ENCODE measurements at places on chromosomes 11 and 22. TPM values are rescaled to one million over a fixed set of nuclear protein-coding genes. Genes with fewer than 3 reads are reported as not detected.

Gene SERPING1
- total RNA-seq = not detected

- no peak overlapping the region for H3K4me3 ChIP-seq
- H3K4me1 ChIP-seq = no peaks in the 10 kb centered on the region
- no peaks in the 10 kb centered on the region for H3K27me3 ChIP-seq
- no peaks in the 10 kb centered on the region for H3K36me3 ChIP-seq
These were observed 1241.6 kb downstream of the TBC1D22A start for GRCh38 chr22:48004038-48004437.

Gene ARHGAP20
- total RNA-seq = 0.17 TPM

DNA sequence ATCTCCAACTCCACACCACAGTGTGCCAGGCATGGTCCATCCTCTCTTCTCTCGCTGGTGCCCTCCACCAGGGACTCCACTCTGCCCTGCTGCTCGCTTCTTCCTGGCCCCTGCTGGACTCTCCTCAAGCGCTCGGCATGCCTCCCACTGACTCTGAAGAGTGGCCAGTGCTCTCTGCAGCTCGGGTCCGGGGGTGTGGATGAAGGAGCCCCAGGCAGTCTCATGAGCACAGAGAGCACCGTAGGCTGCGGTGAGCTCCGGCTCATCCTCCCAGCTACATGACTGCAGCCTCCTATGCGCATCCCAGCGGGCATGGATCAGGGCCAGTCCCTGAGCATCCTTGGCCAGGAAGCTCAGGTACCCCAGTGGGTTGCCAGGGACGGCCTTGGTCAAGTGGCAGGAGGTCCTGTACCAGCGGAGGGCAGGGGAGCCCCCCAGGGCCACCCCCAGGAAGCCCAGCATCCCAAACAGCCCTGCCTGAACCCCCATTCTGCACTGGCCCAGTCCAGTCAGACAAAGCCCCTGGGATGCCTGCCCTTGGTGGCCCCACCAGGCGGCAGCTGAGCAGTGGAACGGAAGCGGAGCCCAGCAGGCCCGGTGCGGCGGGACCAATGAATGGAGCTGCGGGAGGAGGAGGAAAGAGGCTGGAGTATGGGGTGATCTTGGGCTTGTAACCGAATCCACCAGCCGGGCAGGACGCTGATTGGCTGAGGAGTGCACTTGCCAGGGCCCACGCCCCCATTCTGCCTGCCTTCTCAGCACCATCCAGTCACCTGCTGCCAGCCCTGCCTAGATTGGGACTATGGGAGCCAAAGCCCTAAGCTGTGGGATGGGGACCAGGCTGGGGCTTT lies at the start of gene PLA2G3:
Gene PLA2G3 (minus strand): TSS at position 643 of the 851 bp plus-strand sequence. CDS start 154 bp downstream, at position 489.
- H3K4me1 ChIP-seq = no peaks in the 10 kb centered on the region
- H3K4me3 ChIP-seq = no peak within 1 kb of the TSS
- H3K27me3 ChIP-seq = no peaks in the 10 kb centered on the region
- no peak within 1 kb of the TSS for H3K27ac ChIP-seq
- H3K36me3 ChIP-seq = no peaks in the 10 kb centered on the region
- DNase-seq = no peak

Gene RABL2B
- 76.1 TPM for total RNA-seq

GRCh38 chr22:29216873-29217666 lies 11.4 kb downstream of the EMID1 start:
- DNase-seq = no peak
- no peaks in the 10 kb centered on the region for H3K36me3 ChIP-seq
- H3K4me3 ChIP-seq = no peak overlapping the region
- no peaks in the 10 kb centered on the region for H3K4me1 ChIP-seq

DNA sequence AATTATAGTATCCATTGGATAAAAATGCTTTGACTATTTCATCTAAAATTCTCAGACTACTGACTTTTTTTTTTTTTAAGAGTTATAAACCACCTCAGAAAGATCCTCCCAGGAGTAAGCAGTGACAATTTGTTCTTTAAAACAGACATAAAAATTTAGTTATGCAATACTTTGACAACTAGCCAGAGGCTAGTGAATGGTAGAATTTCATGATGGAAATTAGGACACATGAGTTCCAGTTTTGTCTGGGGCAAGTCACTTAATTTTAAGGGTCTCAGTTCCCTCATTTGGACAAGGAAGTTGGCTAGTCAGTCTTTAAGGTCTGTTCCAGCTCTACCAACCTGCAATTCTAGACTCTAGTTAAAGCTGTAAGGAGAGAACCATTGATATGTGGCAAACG lies 2.9 kb downstream of the IL18 start:
- no peak overlapping the region for H3K4me3 ChIP-seq
- DNase-seq = no peak
- H3K27me3 ChIP-seq = no peaks in the 10 kb centered on the region
- no peaks in the 10 kb centered on the region for H3K36me3 ChIP-seq

DNA sequence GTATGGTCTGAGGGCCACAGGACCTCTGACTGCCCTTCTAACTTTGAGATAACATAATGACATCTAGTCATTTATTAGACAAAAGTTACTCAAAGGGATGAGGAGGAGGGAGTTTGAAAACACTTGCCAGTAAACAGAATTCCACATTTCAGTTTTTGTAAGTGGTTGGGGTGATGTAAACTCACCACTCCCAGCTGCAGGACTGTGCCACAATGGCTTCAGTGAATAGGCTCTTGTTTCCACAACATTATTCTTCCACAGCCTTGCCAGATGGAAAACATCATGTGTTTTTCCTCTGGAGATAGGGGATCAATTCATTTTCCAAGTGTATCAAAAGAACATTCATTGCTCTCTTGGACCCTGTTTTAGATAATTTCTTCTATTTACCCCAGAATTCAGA lies 147.2 kb upstream of the BDNF start:
- H3K36me3 ChIP-seq = no peaks in the 10 kb centered on the region
- no peak for DNase-seq
- H3K4me1 ChIP-seq = no peaks in the 10 kb centered on the region
- H3K27me3 ChIP-seq = no peaks in the 10 kb centered on the region
- no peak overlapping the region for H3K4me3 ChIP-seq
- H3K27ac ChIP-seq = no peak overlapping the region

GRCh38 chr22:50276143-50276542 lies 6.0 kb upstream of the MAPK11 start:
- no peak overlapping the region for H3K27ac ChIP-seq
- no peaks in the 10 kb centered on the region for H3K36me3 ChIP-seq
- H3K4me3 ChIP-seq = no peak overlapping the region
- DNase-seq = no peak
- H3K27me3 ChIP-seq = no peaks in the 10 kb centered on the region

DNA sequence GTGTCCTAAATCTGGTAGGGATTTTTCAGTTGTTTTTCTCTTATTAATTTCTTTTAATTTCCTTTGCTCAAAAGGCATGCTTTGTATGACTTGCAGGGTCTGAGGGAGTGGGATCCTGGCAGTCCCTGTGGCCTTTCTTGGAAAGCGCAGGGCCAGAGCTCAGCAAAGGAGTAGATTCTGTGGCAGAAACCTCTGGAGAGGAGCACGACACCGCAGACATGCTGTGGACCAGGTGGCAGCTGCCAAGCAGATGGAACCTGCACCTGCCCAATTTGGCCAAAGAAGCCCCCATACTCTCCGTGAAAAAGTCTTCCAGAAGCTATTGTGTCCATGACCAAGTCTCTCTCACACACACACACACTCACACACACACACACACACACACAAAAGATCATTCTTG lies 78.9 kb upstream of the FGF3 start:
- H3K27me3 ChIP-seq = no peaks in the 10 kb centered on the region
- H3K36me3 ChIP-seq = no peaks in the 10 kb centered on the region
- H3K27ac ChIP-seq = no peak overlapping the region
- no peaks in the 10 kb centered on the region for H3K4me1 ChIP-seq

GRCh38 chr11:134751766-134752165 lies 339.7 kb upstream of the B3GAT1 start:
- no peaks in the 10 kb centered on the region for H3K27me3 ChIP-seq
- no peaks in the 10 kb centered on the region for H3K36me3 ChIP-seq
- no peak overlapping the region for H3K27ac ChIP-seq

- no peaks in the 10 kb centered on the region for H3K4me1 ChIP-seq
- no peak overlapping the region for H3K4me3 ChIP-seq
- no peak for DNase-seq
- no peaks in the 10 kb centered on the region for H3K27me3 ChIP-seq
- H3K36me3 ChIP-seq = no peaks in the 10 kb centered on the region
These were observed 8.1 kb downstream of the OR6M1 start for GRCh38 chr11:123798079-123798478.

DNA sequence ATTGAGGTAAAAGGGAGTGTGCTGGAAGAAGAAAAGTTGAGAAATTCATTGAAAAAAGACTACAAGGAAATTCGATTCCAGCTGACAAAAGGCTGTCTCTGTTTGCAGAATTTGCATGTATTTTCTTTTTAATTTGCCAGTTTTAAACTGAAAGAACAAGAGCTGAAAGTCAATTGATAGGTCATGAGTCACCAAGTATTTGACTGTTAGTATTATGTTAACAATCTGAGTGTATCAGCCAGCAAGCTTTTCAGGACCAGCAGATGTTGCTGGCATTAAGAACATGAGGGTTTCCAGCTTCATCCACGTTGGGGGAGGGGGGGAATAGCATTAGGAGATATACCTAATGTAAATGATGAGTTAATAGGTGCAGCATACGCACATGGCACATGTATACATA lies 726.7 kb downstream of the METTL15 start:
- H3K27ac ChIP-seq = no peak overlapping the region
- no peak overlapping the region for H3K4me3 ChIP-seq
- no peaks in the 10 kb centered on the region for H3K4me1 ChIP-seq
- H3K36me3 ChIP-seq = no peaks in the 10 kb centered on the region
- H3K27me3 ChIP-seq = no peaks in the 10 kb centered on the region
- DNase-seq = no peak

DNA sequence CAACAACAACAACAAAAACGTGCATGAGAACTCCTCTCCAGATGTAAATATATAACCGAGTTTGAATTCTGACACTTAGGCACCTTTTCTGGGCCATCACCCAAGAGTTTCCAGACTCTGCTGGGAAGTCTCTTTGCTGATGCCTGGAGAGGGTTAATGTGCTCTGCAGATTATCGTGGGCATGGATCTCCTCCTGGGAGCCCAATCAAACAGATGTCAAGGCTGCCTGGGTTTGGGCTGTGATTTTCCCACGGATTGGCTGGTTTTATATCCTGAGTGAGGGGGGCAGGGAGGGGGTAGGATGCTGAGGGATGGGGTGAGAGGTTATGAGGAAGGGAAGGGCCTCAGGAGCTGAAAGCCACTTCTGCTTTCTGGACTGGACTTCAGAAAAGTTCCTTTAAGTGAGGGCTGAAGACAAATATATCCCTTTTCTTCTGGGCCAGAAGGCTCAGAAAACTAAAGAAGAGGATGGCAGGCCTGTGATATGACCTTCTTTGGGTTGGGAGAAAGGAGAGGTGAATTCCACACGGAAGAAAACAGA lies 4.2 kb downstream of the ELF5 start:
- H3K27ac ChIP-seq = no peak overlapping the region
- no peaks in the 10 kb centered on the region for H3K4me1 ChIP-seq
- no peak overlapping the region for H3K4me3 ChIP-seq

- no peak overlapping the region for H3K4me3 ChIP-seq
- no peaks in the 10 kb centered on the region for H3K36me3 ChIP-seq
- DNase-seq = no peak
These were observed 266.7 kb upstream of the C11orf87 start for GRCh38 chr11:109155291-109155690.

GRCh38 chr22:30728826-30729225 lies 34.2 kb downstream of the OSBP2 start:
- H3K4me3 ChIP-seq = no peak overlapping the region
- no peaks in the 10 kb centered on the region for H3K36me3 ChIP-seq
- H3K4me1 ChIP-seq = no peaks in the 10 kb centered on the region
- H3K27me3 ChIP-seq = no peaks in the 10 kb centered on the region
- H3K27ac ChIP-seq = no peak overlapping the region

DNA sequence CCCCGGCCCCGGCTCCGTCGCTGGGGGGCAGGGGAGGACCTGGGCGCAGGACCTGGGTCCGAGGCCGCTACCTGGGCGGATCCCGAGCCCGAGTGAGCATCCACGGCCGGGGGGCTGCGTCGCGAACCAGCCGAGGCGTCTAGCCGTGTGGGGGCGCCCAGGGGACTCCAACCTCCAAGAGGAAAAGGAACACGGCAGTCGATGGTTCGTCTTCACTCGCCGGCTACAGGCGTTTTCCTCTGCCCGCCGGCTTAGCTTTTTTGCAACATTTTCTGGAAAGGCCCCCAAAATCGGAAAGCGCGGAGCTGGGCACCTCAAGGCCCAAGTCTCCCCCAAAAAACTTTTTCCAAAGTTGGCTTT lies 666 bp downstream of the PDGFB start:
- peaks cover 45% of the 10 kb centered on the region for H3K4me1 ChIP-seq
- peak overlapping the region; percentile 47 for H3K4me3 ChIP-seq
- peak; percentile 22 for DNase-seq
- H3K27me3 ChIP-seq = no peaks in the 10 kb centered on the region
- no peak overlapping the region for H3K27ac ChIP-seq

Gene ADAMTS15
- not detected for total RNA-seq

Gene HTR3A
- not detected for total RNA-seq

DNA sequence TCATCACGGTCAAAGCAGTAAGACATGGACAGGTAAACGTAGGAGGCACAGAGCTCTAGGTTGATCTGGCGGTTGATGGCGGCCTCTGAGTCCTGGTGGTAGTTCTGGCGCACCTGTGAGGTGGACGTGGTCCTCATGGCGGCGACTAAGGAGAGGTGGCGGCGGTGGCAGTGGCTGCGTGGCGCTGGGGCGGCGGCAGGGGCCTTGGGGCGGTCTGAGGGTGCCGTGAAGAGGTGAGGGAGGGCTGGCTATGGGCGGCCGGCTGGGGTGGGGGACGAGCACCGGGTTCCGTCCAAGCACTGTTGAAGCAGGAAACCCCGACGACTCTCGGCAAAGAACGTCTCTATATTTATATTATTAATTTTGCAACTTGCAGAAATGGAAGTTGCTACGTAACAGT lies 85.6 kb downstream of the RSF1 start:
- H3K4me3 ChIP-seq = no peak overlapping the region
- H3K36me3 ChIP-seq = peaks cover 7% of the 10 kb centered on the region
- no peak for DNase-seq
- no peak overlapping the region for H3K27ac ChIP-seq
- H3K4me1 ChIP-seq = no peaks in the 10 kb centered on the region

DNA sequence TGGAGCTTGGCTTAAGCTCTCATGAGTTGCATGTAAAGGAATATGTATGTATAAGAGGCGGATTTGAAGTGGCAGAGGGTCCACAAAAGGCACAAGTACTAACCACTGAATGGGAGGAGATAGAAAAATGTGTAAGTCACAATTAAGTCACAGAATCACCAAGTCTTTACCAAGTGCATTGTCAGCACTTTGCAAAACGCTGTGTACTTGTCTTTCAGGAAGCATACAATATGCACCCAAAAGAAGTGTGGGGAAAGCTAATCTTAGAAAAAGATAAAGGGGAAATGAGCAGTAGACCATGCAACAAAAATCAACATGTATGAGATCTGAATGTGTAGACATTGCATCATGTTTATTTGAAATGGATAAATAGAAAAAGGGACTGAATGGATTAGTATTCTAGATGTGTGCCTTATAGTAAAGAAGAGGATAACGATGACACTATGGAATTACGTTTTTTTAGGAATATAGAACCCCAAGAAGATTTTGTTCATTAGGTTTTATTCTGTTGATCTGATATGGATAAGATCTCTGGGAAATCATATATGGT lies 4.5 kb downstream of the CNTF start:
- H3K27ac ChIP-seq = no peak overlapping the region
- no peaks in the 10 kb centered on the region for H3K27me3 ChIP-seq
- no peak overlapping the region for H3K4me3 ChIP-seq
- no peak for DNase-seq

- no peak overlapping the region for H3K27ac ChIP-seq
- peak overlapping the region; percentile 10 for H3K4me3 ChIP-seq
- H3K36me3 ChIP-seq = no peaks in the 10 kb centered on the region
- H3K4me1 ChIP-seq = peaks cover 10% of the 10 kb centered on the region
- H3K27me3 ChIP-seq = peaks cover 18% of the 10 kb centered on the region
These were observed 15.3 kb downstream of the KCNJ5 start for GRCh38 chr11:128906185-128907050.

All from CD4-positive, alpha-beta memory T cell (primary cell).